ENCODE measurements at places on chromosomes 6 and 20.

DNA sequence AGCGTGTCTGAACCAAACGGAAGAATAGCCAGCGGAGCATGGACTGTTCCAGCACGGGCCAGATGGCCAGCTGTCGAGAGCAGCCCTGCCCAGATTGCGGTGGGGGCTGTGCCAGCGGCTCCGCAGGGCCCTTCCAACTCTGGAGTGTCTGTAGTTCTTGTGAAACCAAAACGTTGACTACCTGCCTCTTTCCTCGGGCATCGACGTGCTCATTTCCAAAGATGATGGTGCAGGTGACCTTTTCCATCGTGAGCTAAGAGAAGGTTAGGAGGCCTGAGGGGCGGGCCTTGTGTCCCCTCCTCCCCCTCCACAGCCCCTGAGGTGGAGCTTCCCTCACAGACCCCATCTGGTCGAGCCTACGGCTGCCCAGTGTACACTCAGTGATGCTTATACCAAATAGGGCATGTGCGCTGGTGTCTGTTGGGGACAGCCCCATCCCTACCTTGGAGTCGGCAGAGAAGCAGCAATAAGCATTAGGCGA is 12.9 kb upstream of the C20orf144 start:
- DNase-seq, result no peak

GRCh38 chr20:8212286-8212685 is 80.2 kb downstream of the PLCB1 start:
- DNase-seq, result no peak

DNA sequence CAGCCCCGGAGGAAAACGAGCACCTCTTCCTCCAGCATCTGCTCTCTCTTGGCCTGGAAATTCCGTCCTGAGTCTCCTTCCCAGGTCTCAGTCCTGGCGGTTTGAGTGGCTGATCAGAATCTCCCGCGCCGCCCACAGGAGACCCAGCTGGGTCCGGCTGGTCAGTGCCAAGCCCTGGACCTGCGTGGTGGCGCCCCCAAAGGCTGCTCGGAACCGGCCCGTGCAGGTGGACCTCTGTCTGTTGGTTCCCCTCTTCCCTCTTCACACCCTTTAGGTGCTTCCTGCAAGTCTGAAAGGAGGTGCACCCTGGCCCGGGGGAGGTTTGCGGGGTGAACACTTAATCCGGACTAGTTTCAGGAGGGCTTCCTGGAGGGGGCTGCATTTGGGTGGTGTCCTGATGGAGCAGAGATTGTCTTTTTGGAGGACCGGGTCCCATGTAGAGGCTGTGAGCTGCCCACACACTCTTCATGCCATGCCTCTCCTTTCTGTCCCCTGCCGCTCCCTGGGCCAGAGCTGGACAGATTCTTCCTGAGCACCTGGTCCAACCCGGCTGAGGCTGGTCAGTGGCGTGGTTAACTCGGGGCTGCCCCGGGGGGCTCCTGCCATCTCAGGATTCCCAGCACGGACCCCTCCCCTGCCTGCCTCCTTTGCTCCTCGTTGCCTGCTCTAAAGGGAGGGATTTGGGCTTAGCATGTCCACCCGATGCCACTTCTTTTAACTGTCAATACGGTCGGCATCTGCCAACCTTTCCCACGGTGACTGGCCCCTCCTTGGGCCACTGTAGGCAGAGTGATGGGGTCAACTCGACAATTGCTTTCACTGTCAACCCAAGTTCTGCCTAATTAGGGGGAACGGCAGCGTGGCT is 16.5 kb upstream of the BHLHE23 start:
- no peak for DNase-seq

- DNase-seq, result no peak
Observed at GRCh38 chr6:68126089-68126749, 508.9 kb upstream of the ADGRB3 start.

DNA sequence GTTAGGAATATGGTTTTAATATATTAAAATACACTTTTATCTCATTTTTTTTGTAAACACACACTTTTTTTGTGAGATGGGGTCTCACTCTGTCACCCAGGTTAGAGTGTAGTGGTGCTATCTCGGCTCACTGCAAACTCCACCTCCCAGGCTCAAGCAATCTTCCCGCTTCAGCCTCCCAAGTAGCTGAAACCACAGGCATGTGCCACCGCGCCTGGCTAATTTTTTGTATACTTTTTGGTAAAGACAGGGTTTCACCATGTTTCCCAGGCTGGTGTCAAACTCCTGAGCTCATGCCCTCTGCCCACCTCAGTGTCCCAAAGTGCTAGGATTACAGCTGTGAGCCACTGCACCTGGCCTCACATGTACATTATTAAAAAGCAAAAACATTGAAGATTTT is 10.8 kb downstream of the IPCEF1 start:
- DNase-seq, result no peak

- DNase-seq, result no peak
Observed at GRCh38 chr6:116412270-116412669, 41.5 kb downstream of the DSE start.

DNA sequence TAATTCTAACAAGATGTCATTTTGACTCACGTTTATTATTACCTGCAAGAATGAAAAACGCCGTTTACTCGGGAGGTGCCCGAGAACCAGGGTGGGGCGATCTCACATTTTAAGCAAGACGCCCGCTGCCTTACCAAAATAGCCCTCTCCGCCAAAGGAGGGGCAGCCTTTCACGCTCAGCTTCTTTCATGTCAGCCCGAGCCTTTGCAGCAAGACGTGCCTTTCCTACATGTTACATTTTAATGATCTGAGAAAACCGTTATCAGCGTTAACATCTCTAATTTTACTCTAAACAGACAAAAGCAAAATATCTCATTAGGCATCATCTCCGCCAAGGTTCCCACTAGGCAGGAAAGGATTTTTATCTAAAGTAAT is 2.0 kb downstream of the BACH2 start:
- no peak for DNase-seq

DNA sequence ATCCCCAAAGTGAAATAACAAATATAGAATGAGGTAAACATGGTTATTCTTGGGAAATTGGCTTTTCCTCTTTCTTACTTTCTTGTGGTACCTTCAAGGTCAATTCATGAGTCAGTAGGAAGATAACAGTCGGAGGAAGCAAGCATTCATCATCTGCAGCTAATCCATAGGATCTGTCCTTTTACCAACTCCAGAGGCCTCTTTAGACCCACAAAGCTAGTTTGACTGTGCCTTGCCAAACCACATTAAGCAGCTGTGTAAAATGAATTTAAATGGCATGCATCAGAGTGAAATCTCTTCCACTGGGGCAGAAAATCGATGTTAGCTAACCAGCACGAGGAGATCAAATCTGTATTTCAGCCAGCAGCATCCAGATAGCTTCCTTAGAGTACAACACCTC is 171.3 kb downstream of the TMEM242 start:
- DNase-seq, result no peak

Measured in HL-60 (cell line).